ENCODE measurements at places on chromosomes 5 and 9.

DNA sequence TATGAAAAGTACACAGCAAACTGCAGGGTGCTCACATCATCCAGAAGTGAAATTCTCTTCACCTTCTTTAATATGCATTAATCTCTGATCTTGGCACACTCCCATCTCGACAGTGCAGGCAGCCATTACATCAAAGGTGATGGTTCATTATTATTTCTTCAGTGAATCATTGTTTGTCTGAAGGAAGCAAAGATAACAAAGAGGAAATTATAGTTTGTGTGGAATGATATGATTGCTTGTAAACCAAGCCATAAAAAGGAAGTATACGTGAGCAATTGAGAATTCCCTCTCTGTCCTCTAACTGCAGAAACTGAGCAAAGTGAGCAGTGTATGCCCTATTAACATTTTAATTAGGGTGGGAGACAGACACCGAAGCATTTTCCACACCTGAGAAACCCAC is 171.6 kb upstream of the PPP1R2B start:
- no peak for DNase-seq

DNA sequence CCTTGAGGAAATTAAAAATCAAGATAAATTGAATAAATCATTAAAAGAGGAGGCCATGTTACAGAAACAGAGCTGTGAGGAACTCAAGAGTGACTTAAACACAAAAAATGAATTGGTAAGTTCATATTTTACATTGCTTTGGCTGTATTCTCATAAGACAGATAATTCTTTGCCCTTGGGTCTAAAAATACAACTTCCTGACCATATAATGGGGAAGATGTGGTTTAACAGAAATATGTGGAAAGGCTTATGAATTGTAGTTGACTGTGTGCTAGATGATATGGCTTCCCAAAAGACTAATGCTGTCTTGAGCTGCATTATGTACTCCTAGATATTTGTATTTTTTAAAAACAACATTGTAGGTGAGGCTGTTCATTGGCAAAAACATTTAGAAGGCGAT is 33.1 kb downstream of the CNTRL start:
- DNase-seq, result no peak

DNA sequence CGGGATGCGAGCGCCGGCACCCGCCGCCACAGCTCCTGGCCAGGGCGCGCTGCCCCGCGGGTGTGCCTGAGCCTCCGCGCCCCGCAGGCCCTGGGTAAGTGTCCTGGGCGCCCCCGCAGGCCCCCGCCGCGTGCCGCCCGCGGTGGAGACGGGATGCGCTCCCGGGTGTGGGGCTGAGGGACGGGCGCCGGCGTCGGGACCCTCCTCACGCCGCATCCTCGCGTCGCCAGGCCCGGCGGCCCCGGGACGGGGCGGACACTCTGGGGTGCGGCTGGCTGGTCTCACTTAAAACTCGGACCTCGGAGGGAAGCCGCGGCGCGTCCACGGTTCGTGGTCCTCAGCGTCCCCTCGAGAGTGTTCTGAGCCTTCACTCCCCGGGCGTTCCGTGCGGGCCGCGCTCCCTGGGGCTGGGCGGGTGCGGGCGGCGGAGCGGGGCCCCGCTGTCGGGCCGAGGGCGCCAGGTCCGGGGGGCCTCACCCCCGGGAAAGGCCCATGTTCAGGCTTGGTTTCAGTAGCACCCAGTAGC is 275 bp downstream of the AHRR start:
- no peak for DNase-seq

GRCh38 chr5:8458038-8458383 is 589.1 kb downstream of the MTRR start:
- DNase-seq, result no peak

GRCh38 chr5:159209438-159210209 is at the start of gene RNF145:
Gene RNF145 (minus strand): TSS chr5:159209553. CDS start chr5:159203617, 5,936 bp downstream.
- peak; percentile 92 for DNase-seq

- no peak for DNase-seq
Observed at GRCh38 chr5:36027711-36028110, 36.5 kb upstream of the UGT3A1 start.

GRCh38 chr9:6086006-6086655 is 70.7 kb upstream of the RANBP6 start:
- no peak for DNase-seq

DNA sequence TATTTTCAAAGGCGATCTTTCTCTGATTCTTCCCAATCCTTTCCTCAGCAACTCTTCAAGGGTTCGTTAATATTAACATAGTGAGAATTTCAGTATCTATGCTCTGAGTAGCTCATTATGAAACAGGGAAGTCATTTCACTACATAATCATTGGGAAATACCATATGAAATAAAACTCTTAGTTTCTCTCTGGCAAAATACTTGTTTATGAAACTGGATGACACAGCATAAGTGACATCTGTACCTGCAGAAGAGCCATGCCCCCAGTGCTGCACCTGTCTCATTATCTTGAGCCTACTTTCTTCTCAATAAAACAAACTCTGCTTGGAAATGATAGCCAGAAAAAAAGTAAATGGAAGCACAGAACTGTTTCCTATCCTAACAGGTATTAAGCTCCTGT is 33.8 kb upstream of the OTULIN start:
- DNase-seq, result no peak
